ENCODE measurements at places on chromosomes 12 and 14.

DNA sequence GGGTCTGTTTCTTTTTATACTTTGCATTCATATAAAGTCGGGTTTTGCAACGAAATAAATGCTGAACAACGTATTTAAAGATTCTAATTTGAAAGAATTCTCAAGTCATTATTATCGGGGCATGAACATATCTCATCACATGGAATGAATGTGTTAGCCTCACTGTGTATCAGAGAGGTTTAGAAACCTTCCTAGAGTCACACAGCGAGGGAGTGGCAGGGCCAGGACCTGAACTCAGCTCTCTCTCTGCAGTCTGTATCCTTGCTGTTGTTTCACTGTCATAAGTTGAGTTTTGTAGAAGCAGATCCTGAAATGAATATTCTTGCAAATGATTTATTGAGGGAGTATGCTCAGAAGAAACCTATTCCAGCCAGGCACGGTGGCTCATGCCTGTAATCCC lies 209.2 kb upstream of the NOS1 start:
- DNase-seq: no peak

DNA sequence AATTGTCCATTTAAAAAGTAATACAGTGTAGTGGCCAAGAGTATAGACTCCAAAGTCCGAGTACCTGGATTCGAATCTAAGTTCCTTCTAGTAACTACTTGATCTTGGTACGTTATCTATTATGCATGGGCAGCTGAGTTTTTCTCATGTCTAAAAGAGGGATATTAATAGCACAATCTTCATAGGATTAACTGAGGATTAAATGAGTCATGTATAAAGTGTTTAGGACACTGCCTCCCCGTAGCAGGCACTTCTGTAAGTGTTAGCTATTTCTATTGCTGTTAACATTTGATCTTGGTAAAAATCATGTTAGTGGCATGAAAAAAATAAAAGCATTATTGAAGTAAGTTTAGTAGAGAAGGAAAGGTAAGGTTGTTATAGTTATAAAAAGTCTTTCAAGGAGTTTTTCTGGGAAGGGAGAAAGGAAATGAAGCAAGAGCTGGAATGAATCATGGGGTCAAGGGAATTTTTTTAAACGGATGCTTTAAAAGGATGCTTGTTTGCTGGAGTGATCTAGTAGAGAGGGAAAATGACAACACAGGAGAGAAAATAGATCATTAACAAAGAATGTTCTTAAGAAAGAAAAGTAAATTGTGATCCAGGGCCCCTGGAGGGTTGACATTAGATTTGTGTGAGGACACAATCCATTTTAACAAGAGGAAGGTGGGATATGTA lies 502.2 kb upstream of the USP15 start:
- no peak for DNase-seq

DNA sequence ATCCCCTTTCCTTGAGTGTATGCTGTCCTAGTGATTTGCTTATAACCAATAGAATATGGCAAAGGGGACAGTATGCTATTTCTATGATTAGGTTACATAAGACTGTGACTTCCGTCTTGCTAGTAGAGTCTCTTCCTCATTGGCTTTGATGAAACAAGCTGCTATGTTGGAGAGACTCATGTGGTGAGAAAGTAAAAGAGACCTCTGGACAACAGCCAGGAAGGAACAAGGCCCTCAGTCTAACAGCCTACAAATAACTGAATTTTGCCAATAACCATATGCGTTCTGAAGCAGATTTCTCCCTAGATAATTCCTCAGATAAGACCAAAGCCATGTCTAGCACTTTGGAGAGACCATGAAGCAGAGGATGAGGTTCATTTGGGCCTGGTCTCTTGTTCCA lies 134.5 kb upstream of the NAV3 start:
- DNase-seq: no peak

- DNase-seq: no peak
Measured at GRCh38 chr14:95722525-95723190, 8.7 kb upstream of the TCL1A start.

DNA sequence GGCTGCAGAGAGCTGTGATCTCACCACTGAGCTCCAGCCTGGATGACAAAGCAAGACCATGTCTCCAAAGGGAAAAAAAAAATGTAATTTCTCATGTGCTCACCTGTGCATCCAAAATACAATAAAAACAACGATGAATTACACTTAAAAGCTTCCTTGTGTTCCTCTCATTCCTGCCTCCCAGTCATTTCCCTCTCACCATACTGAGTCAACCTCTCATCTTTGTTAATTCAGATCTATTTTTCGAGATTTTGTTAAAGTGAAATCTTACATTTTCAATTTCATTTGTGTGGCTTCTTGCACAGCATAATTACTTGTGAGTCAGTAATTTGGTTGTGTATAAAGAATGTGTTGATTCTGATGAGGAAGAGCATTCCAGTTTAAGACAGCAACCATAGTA lies 1203.2 kb downstream of the TMEM121 start:
- DNase-seq: no peak

DNA sequence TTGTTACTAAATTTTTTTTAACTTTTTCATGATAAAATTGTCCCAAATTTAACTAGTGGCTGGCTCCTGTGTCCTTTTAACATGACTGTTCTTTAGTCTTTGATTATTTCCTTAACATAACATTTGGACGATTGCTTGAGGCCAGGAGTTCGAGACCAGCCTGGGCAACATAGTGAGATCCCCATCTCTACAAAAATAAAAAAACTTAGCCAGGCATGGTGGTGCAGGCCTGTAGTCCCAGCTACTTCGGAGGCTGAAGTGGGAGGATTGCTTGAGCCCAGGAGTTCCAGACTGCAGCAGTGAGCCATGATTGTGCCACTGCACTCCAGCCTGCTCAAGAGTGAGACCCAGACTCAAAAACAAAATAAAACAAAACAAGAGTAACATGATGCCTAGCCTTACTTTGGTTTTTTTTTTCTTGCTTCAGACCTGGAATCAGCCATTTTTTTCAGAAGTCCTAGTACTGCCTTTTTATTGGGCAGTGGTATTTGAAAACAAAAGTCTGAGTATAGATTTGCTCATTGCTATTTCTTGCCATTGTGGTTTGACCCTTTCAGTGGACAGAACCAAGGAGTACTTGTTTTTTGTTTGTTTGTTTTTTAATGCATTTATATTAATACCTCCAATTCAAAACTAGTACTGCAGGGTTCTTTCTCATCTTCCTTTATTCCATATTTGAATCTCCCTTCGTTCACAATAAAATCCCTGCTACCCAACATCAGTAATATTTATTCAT lies 4.8 kb downstream of the TOGARAM1 start:
- no peak for DNase-seq

- no peak for DNase-seq
Measured at GRCh38 chr14:99955826-99956455, 109.3 kb upstream of the EVL start.
